HCT116 (cell line): ENCODE measurements at places on chromosomes 7 and 10.

GRCh38 chr10:11145495-11145855 is 127.8 kb downstream of the CELF2 start:
- no peak for DNase-seq

DNA sequence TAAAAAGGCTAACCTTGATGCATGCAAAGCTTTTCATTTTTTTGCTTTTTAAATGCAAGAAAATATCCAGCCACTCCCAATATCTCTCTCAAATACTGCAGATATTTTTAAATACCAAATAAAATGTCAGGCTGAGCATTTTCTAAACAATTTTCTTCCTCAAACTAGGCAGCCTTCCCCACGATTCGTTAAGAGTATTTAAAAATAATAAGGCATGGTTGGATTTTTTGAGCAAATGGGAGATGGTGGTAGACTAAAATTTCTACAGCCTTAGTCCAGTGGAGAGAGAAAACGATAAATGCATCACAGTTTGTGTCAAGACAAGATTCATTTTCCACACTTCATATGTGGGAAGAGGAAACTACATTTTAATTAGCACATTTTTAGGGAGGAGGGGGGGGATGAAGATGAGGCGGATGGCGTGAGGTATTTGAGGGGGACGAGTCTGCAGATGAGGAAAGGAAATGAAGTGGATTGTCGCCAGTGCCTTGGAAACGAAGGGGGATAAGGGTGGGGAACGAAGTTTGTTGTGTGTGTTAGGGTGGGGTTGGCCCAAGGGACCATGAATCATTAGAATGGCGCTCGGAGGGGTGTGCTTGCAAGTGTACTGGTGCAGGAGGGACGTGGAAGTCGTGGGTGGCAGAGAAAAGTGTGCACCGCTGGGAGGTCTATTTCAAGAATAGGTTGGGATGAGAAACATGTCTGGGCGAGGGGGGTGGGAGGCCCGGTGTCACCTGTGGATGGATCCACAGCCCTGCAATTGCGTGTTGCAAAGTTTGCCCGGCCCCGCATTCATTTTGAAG is 1.2 kb upstream of the ADD3 start:
- DNase-seq = no peak

DNA sequence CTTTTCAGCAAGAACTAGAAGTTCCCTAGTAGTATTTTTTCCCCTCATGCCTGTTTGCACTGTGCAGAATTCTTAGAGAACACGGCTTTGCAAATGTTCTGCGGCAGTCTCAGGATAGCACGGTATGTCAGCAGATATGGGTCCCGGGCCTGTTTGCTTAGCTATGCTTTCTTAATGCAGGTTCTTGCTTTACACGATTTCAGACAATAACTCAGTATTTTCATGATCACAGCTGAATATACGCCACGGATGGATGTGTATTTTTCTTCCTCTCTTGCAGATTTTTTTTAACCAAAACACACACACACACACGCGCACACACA is 137.3 kb downstream of the HECW1 start:
- DNase-seq = no peak

- no peak for DNase-seq
Observed at GRCh38 chr10:131676046-131676799, 224.6 kb upstream of the PPP2R2D start.

DNA sequence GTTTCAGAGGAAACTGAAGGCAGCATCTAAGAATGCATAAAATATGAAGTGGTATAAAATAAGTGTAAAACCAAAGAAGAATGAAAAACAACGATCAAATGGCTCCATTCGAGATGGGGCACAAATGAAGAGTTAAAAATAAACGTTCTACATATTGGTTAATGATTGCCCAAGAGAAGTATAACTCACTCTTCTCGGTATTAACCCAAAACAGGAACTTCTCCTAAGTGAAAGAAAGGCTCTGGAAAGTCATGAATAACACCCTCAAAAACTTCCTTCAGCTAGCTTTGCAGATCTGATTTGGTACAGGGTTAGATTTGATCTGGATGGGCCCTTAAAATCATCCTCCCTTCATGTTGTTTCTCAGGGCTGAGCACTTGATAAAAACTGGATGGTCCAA is 94.3 kb upstream of the ADO start:
- no peak for DNase-seq

DNA sequence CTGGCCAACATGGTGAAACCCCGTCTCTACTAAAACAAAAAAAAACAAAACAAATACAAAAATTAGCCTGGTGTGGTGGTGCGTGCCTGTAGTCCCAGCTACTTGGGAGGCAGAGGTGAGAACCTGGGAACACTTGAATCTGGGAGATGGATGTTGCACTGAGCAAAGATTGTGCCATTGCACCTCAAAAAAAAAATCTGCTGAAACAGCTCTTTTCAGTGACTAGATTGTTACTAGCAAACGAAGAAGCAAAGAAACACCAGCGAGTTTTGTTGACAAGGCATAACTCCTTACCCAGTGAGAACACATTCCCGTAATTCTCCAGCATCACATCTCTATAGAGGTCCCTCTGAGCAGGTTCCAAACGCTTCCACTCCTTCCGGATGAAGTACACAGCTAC is 6.7 kb downstream of the ZNF3 start:
- DNase-seq = no peak

GRCh38 chr7:26649388-26649787 is 215.0 kb downstream of the SKAP2 start:
- DNase-seq = no peak

GRCh38 chr10:10804998-10805740 is 212.5 kb upstream of the CELF2 start:
- no peak for DNase-seq

- DNase-seq = no peak
Observed at GRCh38 chr7:65926588-65926987, 53.7 kb downstream of the VKORC1L1 start.

GRCh38 chr10:6231730-6232129 is 29.0 kb downstream of the PFKFB3 start:
- no peak for DNase-seq

GRCh38 chr10:69624245-69624786 is 5.7 kb upstream of the FAM241B start:
- no peak for DNase-seq

GRCh38 chr7:100476903-100477870 is 1.8 kb downstream of the TSC22D4 start:
- DNase-seq = no peak

DNA sequence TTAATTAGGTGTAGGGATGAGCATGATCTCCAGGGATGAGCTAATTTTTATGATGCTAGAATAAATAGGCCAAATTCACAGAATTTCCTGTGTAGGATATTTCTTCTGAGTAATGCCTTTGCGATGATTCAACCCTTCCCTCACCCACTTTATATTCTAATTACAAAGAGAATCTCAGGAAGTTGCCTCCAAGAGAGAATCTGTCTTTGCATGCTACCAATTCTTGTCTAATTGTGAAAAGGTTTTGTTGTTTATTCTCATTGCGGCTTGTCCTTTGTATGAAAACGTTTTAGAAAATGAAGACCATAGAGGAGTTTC is 6.3 kb downstream of the C7orf57 start:
- DNase-seq = no peak

DNA sequence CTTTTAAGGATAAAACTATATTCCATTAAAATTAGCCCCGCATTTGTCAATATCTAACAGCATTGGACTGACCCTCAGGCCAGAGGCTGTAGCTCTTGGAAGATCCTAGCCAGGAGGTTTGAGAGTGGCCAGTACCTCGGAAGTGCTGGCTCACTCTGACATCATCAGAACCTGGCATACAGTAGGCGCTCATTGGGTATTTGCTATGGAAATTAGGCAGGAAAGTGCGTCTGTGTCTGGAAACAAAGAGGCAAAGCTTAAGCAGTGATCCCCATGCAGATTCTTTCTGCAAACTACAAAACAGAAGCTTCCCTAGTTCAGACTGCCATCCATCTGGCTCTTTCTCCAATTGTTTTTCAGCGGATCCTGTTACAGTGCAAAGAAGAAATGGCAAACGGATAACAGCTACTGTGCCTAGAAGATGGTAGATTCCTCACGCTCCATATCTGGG is 1.7 kb upstream of the PRKCQ start:
- no peak for DNase-seq

DNA sequence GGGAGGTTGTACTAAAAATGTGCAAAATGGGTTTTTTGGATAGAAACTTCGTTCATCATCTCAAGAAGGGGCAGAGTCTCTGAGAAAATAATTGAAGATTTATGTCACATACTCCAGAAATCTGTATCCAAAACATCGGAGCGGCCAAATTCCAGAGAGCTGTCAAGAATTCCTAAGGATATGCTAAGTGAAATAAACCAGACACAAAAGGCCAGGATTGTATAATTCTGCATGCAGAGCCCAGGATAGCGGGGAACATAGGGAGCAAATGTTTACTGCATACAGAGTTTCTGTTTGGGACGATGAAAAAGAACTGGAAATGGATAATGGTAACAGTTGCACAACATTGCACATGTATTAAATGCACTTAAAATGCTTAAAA is 224.2 kb upstream of the AUTS2 start:
- no peak for DNase-seq

GRCh38 chr7:87774690-87775089 is 101.5 kb downstream of the SLC25A40 start:
- no peak for DNase-seq

DNA sequence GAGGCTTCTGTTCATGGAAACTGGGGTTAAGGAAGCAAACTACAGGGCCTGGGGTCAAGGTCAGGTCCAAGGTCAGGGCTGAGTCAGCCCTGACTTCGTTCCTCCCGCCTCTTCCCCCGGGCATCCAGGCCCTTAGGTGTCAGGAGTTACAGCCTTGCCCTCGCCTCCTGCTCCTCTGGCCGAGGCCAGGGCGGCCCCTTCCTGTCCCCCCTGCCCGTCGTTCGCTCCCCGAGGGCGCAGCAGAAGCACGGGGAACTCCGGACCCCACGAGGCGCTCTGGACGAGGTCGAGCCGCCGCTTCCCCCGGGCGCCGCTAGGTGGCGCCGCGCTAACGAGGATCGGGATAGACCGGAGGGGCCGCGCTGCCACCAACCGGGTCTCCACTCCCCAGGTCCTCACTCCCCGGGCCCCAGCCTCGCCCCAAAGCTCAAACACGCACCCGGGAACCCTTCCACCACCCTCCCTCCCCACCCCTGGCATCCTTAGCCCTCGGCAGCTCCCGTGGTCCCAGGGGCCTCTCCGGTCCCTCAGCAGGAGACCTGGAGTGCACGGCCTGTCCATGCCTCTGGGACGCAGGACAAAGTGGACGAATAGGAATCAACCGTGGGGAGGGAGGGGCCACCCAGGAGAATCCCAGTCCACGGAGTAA is 59.2 kb upstream of the MYL10 start:
- peak; percentile 34 for DNase-seq

GRCh38 chr10:25261558-25261957 is 86.8 kb downstream of the GPR158 start:
- DNase-seq = no peak

- no peak for DNase-seq
Observed at GRCh38 chr10:78597796-78598555, 470.8 kb upstream of the ZMIZ1 start.

DNA sequence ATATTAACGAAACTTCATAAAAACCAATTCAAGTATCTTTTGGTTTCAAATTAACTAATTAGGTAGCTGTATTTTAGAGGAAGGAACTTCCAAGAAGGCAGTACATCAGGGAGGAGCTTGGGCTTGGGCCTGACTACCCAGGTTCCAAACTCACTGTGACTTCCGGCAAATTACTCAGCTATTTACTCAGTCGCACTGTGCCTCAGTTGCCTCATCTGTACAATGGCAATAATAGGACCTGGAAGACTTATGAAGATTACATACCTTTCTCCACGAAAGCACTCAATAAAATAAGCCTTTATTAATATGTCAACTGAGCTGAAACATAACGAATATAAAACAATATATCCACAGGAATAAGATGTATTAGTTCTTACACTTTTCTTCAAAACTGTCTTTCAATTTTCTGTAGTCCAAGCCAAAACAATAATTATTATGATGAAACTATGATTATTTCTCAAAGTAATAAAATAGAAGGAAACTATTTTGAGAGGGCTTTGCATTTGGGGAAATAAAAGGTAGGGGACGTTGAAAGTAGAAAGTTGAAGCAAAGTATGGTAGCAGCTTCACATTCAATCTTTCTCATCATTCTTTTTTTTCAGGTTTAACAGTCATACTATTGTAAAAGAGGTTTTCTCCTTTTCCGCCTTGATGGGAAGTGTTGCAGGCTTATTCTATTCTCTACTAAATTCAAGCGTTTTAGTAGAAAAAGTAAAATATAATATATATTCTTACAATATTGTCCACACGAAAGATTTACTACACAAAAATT is 10.5 kb upstream of the EBLN1 start:
- no peak for DNase-seq

DNA sequence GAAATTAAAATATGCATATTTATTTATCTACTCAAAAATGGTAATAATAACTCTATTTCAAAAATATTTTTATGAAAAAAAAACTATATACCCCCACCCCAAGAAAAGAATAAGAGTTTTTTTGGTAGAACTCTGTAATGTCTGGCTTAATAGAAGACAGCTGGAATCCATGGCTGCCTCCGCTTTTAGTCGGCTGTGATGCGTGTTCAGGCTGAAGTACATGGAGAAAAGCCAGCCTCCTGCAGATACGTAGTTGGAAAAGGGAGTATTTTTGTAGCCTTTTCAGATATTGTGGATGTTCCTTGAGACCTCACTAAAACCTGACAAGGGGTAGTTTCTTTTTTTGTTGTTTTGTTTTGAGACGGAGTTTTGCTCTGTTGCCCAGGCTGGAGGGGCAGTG is 10.0 kb downstream of the FOXK1 start:
- no peak for DNase-seq

DNA sequence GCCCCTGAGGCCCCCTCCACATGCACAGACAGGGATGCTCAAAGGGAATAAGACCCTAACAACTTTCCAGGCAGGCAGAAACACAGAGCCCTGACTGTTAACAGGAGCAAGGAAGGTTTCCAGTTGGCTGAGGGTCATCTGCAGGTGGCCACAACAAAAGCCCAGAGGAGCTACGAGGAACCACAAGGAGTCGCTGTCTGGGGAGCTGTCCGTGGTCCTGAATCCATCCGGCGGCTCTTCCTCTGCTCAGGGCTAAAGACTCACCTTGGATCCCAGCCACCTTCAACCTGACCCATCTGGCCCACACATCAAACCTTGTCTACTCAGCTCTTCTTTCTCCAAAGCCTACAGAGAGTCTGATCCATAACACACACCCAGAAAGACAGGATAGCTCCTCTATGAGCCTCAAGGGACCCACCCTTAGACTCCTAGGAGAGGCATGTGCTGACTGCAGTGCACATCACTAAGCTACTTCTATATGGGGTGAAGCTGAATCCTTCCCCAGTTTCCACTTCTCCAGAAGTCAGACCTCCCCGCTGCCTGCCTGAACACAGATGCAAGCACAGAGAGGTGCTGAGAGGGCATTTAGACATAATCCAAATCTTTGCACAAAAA is 104.0 kb downstream of the SLIT1 start:
- peak; percentile 34 for DNase-seq

DNA sequence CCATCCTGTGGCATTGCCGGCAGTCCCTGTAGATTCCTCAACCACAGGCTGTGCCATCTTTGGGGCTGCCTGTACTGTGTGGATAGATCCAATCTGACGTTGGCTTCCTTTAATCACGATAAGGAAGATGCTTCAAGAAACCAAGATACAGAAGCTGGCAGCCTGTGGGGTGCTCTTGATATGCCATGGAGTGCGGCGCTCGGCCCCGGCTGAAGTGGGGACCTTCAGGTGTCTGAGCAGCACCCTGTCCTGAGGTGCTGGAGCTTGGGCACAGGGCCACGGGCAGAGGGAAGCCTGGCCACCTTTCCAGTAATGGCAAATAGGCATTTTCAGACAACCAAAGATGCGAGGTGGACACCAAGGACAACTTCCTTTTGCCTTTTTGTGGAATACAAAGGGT is 139.5 kb downstream of the ACTR3B start:
- DNase-seq = no peak
